ENCODE measurements at places on chromosomes 5 and 9. TPM values are rescaled to one million over a fixed set of nuclear protein-coding genes. Genes with fewer than 3 reads are reported as not detected.

DNA sequence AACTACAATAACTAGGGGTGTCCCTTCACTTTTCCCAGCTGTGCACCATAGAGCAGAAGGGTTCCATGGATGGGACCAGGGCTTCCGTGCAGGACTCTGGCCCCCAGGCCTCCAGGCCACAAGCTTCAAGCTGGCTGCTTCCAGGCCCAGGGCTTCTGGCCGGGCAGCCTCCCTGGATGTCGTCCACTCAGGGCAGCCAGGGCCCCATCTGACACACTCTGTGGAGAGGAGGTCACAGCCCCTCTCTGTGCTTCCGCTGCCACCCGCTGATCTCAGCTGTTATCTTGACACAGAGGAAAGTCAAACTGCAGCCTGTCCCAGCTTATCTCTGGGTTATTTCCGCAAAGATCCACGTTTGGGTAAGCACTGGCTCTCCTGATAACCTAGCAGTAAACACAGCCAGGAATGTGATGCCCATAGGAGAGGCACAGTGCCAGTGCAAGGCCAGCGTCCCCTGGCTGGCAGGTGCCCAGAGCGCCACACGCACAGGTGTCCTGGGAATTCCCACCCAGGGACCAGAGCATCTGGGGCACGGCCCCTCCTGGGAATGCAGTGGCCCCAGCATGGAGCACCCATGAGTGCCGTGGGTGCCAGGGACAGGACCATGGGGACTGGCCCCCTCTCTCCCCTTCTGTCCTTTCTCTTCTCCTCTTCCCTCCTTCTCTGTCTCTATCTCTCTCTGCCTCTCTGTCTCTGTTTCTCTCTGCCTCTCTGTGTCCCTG, 15.6 kb upstream of the SLC6A19 start:
- no peak for DNase-seq

- DNase-seq, result no peak
Observed at GRCh38 chr5:149400304-149400703, 21.2 kb upstream of the IL17B start.

Gene COL15A1
- 8.7 TPM for polyA plus RNA-seq

Gene MAST4
- 47.5 TPM for polyA plus RNA-seq

Gene MZB1
- polyA plus RNA-seq, result 0.83 TPM

Gene PPP3R2
- polyA plus RNA-seq, result not detected

- no peak for DNase-seq
Observed at GRCh38 chr5:62421414-62421813, 8.9 kb downstream of the IPO11 start.

GRCh38 chr9:72836790-72837189, 116.1 kb downstream of the ALDH1A1 start:
- DNase-seq, result no peak

Gene PCDHB3
- 1.9 TPM for polyA plus RNA-seq

Gene LCN10
- polyA plus RNA-seq, result 0.31 TPM

DNA sequence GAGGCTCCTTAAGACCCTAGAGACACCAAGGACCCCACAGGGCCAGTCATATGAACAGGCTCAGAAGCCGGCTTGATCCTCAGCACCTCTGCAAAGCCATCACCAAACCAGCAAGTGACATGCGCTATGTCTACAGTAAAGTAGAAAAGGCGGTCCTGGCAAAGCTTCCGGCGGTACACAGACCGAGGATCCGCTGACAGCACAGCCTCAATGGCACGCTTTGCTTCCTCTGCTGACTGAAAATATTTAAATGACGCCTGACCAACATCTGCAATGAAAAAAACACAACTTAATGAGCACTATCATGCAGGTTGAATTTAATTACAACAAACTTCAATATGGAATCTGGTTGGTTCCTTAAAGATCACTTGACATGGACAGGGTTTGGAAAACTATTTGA, 17.6 kb downstream of the TRMO start:
- DNase-seq, result no peak

- peak; percentile 66 for DNase-seq
Observed at GRCh38 chr5:52915176-52915875, 73.8 kb upstream of the ITGA2 start.

DNA sequence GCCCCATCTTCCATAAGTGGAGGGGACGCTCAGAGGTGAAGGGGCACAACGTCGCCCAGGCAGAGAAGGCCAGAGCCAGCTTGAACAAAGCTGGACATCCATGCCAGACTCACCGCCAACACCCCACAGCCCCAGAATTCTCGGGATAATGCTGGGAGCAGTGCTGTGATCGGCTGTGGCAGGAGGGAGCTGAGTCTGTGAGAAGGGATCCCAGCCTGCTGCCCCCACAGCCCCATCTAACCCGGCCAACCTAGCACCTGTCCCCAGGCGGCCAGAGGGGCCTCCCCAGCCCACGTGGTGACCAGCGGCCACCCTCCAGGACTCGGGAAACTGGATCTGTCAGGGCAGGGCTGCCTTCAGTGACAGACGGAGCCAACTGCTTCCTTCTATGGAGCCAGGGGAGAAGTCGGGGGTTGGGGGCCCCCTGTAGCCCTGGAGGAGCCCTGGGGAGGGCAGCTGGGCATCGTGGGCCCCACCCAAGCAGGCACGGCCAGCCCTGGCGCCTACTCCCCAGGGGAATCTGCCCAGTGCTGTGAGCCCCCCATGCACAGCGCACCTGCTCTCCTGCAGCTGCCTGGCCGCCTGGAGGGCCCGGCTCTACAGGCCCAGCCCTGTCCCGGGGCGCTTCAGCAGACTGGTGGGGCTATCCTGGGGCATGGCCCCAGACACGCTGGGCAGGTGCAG, 6.0 kb downstream of the BRD3 start:
- no peak for DNase-seq

GRCh38 chr5:102958481-102959011, 161.4 kb downstream of the GIN1 start:
- DNase-seq, result no peak

Gene MOB3B
- polyA plus RNA-seq, result 16.8 TPM

DNA sequence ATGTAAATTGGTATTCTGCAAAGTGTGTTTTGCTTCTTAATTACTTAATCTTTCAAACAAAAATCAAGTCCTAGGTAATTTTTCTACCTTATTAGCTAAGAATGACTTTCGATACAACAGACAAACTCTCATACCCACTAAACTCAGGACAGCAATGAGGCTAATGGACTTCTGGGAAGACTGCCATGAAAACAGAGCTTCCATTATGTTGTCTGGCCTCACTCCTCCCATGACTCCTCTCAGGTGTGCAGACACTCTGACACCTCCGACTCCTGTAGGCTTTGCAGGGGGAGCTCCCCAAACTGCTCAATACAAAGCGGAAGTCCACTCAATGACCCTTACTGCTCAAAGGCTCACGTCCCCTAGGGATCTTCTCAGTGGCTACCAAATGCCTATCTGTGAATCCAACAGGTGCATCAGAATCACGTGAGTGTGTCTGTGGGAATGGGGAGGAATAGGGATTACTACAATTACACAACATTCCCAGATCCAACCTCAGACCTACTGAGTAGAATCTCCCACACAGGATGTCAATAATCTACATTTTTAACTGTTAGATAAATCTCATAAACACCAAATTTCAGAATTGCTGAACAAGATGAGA, 289.9 kb downstream of the RAB3C start:
- no peak for DNase-seq

Gene IRGM
- 0.33 TPM for polyA plus RNA-seq

DNA sequence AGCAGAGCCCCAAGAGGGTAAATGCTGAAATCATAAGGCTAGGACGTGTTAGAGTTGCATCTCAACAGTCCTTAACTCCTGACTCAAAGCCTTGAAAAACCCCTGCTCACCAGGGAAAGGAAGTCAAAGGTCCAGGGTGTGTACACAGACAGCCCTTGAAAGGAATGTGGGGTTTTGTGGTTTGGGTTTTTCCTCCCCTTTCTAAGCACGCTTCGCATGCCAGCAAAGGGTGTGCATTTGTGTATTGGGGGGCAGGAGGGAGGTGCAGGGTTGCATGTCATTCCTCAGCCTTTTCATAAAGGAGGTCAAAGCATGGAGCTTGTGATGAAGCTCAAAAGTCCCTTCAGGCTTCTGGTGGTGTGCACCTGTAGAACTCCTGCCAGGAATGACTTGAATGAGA, 17.3 kb upstream of the XPA start:
- DNase-seq, result no peak

DNA sequence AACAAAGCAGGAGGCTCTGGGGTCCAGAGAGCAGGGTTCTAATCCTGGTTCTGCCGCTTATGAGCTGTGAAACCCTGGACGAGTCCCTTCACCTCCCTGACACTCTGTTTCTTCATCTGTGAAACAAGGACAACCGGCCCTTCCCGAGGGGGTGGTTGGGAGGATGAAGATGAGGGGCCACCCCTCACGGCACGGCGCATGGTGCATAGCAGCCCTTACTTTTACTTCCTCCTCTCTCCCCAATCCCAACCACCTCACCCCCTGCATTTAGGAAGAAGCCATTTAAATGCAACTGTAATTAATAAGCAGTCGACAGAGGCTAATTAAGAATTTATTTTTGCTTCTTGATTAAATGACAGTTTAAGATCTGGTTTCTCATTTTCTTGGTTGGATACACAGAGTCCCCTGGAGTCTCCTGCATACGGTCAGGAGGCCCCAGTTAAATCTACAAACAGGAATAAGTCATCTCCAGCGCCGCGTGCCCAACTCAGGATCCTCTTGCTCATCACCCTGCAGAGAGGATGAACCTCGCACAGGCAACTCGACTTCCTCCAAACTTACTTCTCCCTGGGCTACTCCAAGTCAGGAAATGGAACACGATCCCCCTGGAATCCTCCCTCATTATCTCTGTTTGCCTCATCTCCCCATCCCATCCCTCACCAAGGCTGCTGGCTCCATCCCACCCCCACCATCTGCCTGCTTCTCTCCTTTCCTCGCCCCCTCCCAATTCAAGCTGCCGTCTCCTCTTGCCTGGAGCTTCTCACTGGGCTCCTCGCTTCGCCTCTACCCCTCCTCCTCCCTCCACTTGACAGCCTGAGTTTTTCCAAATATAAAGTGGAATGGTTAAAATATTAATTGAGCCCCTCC, 95.9 kb downstream of the HRH2 start:
- DNase-seq, result no peak

- no peak for DNase-seq
Observed at GRCh38 chr5:137001026-137001569, 498.0 kb downstream of the SPOCK1 start.

All from right lung (tissue), 10 donors.